Muscle of leg (tissue), 16 donors: ENCODE measurements at places on chromosomes 2 and 18. TPM values are rescaled to one million over a fixed set of nuclear protein-coding genes. Genes with fewer than 3 reads are reported as not detected.

Gene KYNU
- 0.76 TPM for polyA plus RNA-seq

DNA sequence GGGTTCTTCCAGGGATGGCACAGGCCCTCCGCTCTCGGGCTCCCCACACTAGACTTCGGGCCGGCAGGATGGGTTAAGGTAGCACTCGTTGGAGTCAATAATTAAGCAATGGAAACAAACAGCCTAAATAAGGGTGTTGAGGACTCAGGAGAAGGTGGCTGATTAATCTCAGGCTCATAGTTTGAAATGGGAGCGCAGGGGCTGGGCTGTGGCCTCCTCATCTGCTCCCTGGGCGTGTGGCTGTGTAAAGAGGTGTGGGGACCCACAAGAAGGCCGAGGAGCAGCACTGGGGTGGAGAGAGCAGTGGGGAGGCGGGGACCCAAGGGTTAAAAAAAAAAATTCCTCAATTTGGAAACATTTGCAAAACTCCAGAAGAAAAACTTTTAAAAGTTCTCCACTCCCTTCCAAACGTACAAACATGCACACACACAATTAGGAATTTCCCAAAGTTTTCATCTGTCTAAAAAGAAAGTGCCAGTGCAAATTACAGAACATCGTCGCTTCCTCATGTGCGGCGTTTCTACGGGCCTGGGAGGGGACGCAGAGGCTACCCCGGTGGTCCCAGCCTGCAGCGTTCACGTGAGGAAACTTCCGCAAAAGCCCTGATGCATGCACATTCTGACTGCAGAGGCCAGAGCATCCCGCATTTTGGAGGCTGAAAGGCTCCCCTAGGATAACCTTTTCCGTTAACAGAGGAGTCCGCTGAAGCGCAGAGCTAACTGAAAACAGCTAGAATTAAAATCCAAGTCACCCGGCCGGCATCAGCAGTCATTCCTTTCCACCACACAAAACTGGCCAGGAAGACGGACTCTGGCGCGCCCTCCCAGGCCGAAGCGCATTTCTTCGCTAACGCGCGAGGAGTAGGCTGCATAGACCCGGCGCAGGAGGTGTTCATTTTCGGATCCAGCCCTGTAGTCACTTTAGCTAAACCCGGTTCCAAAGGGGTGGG lies 1.0 kb upstream of the TUBB6 start:
- DNase-seq: peak; percentile 90

- DNase-seq: no peak
Observed at GRCh38 chr2:190984595-190984994, 29.4 kb downstream of the STAT1 start.

- no peak for DNase-seq
Observed at GRCh38 chr2:40123326-40123725, 328.6 kb downstream of the SLC8A1 start.

DNA sequence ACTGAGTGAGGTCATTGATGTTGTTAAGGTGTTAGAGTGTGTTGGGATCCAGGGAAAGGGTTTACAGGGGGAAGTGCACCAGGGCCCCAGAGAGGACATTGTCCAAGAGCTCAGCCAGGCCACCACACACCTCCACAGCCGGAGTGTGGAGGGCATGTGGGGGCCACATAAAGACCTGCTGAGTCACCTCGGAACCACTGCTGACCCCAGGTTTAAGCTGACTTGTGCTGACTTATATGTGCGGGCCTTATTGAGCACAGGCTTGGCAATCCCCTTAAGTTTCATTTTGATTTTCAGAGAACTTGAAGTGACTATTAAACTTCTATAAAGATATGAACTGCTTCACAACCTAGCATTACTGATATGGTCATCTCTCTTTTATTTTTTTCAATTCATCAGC lies 166.2 kb upstream of the MAP3K20 start:
- no peak for DNase-seq

DNA sequence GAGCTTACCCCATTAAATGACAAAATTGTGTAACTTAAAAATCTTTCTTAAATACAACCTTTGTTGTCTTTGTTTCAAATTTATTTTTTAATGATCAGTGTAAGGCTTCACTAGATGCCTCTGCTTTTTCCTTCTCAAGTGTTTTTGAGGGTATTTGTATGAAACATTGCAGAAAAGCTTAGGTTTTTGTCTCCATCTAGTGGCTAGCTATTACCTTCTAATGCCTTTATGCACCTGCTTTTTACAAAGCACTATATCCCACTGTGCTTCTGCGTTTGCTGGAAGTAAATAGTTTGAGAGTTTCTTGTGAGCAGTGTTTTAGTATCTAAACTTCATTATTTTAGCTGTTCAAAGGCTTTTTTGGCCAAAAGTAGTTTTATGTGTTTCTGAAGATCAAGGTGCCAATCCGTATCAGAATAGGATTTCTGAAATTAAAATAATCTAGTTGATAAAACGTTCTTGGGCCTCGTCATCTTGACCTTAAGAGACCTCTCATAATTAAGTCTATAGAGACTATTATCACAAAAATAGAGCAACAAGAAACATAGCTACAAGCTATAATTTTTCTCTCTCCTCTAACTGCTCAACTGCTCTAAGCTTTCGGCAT lies 47.0 kb downstream of the IWS1 start:
- DNase-seq: peak; percentile 81

DNA sequence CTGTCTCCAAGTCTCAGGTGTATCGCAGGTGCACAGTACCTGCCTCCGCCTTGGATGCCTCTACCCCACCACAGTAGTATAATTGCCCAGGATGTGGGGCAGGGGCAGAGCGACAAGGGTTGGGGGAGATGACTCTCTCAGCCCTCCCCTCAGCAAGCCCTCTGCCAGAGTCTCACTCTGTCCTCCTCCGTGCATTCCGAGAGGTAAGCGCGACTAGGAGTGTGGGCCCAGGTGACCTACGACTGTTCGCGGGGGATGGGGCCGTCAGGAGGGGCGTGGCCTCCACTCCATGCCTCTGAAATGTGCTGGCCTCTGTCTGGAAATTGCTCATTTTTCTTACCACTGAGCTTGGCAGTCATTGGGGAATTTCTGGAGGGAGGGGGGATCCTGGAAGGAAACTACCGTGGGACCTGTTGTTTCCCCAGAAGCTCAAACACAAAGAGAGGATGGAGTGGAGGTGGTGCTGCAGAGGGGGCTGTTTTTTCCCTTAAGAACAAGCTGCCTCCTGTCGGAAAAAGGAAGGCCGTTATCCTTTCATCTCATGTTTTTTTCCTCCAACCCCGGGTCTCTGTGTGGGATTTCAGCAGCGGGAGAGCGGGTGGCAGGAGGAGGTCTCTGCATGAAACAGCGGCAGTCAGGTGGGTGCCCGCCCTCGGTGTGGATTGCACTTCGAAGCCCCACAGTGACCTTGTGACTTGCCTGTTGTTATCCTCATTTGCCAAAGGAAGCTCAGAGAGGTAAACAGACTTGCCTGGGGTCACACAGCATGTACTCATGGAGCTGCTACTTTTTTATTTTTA lies 13.0 kb upstream of the RALB start:
- DNase-seq: peak; percentile 89

- no peak for DNase-seq
Observed at GRCh38 chr2:127575185-127575765, 39.8 kb downstream of the MYO7B start.

GRCh38 chr2:164079258-164079657 lies 343.4 kb upstream of the FIGN start:
- peak; percentile 49 for DNase-seq

GRCh38 chr2:25938345-25938744 lies 44.0 kb downstream of the KIF3C start:
- no peak for DNase-seq

GRCh38 chr2:27921880-27922547 lies 31.5 kb downstream of the BABAM2 start:
- no peak for DNase-seq
